ENCODE measurements at places on chromosomes 4 and X. TPM values are rescaled to one million over a fixed set of nuclear protein-coding genes. Genes with fewer than 3 reads are reported as not detected.
A peak's percentile ranks its signal among the peaks of the same experiment; 100 is the strongest.

The ZNF141 gene
- total RNA-seq = 39.9 TPM

DNA sequence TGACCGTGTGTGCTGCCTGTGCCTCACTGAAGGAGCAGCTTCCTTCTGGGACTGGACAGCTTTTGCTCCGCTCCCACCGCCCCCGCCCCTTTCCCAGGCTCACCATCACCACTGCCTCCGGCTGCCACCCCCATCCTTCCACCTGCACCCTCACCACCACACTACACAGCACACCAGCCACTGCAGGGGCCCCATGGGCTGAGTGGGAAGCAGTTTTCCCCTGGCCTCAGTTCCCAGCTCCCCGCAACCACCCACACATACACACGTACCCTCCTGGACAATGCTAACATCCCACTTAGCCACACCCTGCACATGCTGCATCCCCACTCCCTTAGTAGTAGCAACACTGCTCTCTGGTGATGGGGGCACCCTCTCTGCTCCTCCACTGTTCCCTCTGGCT lies 29.6 kb upstream of the COX18 start:
- no peak for DNase-seq

- DNase-seq = no peak
Observed at GRCh38 chr4:173231916-173232315, 63.3 kb downstream of the GALNT7 start.

- DNase-seq = no peak
Observed at GRCh38 chr4:47213539-47213938, 182.2 kb downstream of the GABRB1 start.

- peak; percentile 60 for DNase-seq
Observed at GRCh38 chrX:86002076-86002896, 45.1 kb downstream of the CHM start.

DNA sequence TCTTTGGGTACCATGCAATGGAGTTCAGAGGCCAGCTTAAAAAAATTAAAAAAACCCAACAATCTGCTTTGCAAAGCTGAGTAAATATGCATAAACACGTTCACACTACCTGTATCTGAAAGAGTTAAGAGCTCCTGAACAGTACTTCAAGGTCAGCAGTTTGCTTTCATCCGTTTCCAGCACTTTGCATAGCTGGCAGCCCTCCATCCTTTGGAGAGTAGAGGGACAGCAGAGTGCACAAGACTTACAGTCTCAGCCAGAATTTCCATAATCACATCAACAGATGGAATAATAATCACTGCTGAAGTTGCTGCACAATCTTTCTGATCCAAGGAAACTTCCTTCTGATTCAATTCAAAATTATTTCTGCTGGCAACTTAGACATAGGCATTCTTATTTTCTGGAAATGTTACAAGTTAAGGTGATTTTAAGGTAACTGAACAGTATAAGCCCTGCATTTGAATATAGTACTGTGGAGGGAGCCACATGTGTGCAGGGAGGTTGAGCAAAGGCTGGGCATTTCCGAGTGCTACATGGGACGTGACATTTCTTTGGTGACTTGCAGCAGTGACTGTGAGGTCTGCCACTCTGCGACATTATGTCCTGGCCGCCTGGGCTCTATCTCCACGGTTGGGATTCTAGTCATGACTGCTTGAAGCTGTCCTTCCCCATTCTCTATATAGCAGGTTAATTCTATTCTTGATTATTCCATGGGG lies 73.5 kb upstream of the EMCN start:
- no peak for DNase-seq

- no peak for DNase-seq
Observed at GRCh38 chrX:57121816-57122215, 468 bp upstream of the SPIN2B start.

The ZNF518B gene
- total RNA-seq = 17.2 TPM

DNA sequence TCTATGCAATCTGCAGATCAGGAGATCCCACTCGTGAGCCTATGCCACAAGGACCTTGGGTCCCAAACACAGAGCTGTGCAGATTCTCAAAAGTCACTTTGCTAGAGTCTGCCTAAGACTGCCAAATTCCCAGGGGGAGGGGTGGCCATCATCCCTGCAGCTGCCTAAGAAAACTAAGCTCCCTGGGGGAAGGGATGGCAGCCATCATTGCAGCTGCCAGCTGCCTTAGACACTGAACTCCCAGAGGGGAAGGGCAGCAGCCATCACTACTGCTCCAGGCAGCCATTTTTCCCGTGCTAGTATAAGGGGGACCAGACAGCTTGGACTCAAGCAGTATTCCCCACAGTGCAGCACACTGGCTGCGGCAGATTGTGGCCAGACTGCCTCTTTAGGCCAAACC lies 156.9 kb downstream of the NKX6-1 start:
- no peak for DNase-seq

GRCh38 chr4:48047896-48048295 lies 31.3 kb downstream of the NIPAL1 start:
- DNase-seq = peak; percentile 23

GRCh38 chrX:137792214-137792613 lies 226.3 kb downstream of the ZIC3 start:
- DNase-seq = no peak

The SPANXA2 gene
- not detected for total RNA-seq

- no peak for DNase-seq
Observed at GRCh38 chrX:156000361-156000926, 2.9 kb downstream of the IL9R start.

- no peak for DNase-seq
Observed at GRCh38 chrX:52031371-52031770, 37.6 kb downstream of the MAGED4B start.

GRCh38 chr4:182177166-182177565 lies 66.0 kb upstream of the TENM3 start:
- DNase-seq = no peak

- DNase-seq = no peak
Observed at GRCh38 chr4:157459785-157460184, 239.3 kb downstream of the GRIA2 start.

The GJB1 gene
- 73.3 TPM for total RNA-seq

- DNase-seq = no peak
Observed at GRCh38 chr4:158025131-158025530, 147.7 kb downstream of the GASK1B start.

The HPGDS gene
- total RNA-seq = 1.4 TPM

GRCh38 chr4:83323136-83323535 lies 11.5 kb downstream of the HPSE start:
- DNase-seq = no peak

The IL15 gene
- total RNA-seq = 0.75 TPM

- peak; percentile 32 for DNase-seq
Observed at GRCh38 chr4:184167576-184167975, 50.1 kb downstream of the ENPP6 start.

The RNF212 gene
- total RNA-seq = not detected

The SATL1 gene
- total RNA-seq = not detected

The WDR1 gene
- 231 TPM for total RNA-seq

The IBSP gene
- not detected for total RNA-seq

GRCh38 chr4:155887847-155888570 lies 15.5 kb upstream of the TDO2 start:
- DNase-seq = no peak
